ENCODE measurements at places on chromosomes 3 and 15.
A peak's percentile ranks its signal among the peaks of the same experiment; 100 is the strongest.

DNA sequence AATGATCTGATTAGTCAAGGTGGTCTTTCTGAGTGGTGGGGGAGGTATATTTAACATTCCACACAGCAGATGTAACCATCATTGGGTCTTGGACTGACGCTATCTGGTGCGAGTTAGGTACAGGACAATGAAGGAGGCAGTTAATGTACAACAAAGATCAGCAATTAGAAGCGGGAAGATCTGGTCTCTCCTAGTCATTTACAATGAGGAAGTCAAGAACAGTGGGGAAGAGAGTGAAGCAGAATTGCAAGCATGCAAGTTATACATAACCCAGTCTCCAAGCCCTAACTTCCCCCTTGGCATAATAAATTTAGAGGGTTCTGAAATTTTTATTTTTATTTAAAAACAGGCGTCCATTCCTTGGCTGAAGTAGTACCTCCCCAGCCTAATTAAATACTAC lies 14.1 kb downstream of the GPD1L start:
- no peak for DNase-seq

GRCh38 chr3:158912621-158913020 lies 110.8 kb downstream of the MFSD1 start:
- no peak for DNase-seq

DNA sequence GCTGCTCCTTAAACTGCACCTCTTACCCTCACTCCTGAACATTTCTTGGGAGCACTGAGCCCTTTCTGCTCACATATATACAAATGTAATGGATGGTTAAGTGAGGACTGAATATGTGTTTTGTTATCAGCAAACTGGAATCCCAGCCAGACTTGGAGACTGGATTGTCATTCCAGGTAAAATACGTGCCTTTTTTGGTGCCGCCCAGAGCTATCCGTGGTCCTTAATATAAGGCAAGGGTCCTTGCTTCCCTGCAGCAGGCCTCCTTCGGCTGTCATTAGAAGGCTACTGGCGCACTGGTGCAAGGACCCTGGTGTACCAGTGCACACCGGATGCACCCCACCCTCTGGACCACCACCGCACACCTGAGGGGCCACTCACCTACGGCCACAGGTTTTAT lies 1.1 kb upstream of the GABRB3 start:
- DNase-seq = no peak

- DNase-seq = no peak
These were observed 109.6 kb upstream of the ZNF385D start for GRCh38 chr3:21860657-21861056.

DNA sequence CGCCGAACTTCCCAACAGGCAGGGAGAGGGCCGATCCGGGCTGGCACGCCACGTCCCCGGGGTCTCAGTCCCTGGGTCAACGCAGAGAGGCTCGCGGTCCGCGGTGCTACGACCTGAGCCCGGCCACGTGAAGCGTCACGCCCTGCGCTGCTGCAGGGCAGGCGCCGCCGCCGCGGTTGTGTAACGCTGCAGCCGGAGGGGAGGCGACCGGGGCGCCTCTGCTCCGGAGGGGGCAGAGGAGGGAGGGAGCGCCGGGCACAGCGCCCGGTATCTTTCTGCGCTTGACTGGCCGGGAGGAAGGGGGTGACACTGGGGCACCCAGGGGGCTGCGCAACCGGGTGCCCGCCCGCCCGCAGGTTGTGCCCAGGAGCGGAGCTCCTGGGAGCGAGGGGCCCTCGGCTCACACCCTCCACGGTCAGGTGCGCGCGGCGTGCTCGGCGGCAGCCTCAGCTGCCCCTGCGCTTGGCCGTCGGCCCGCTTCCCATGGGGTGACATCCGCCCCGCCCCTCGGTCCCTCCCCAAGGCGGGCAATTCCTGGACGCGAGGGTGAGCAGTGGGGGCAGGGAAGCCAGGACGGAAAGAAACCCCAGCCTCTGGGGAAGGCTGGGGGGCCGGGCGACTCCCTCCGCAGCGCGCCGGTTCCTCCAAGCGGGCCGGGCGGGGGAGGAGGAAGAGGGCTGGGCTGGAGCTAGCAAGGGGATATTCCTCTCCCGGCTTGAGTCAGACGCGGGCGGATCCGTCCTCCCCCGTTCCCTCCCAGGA lies 852 bp upstream of the BHLHE40 start:
- peak; percentile 96 for DNase-seq

DNA sequence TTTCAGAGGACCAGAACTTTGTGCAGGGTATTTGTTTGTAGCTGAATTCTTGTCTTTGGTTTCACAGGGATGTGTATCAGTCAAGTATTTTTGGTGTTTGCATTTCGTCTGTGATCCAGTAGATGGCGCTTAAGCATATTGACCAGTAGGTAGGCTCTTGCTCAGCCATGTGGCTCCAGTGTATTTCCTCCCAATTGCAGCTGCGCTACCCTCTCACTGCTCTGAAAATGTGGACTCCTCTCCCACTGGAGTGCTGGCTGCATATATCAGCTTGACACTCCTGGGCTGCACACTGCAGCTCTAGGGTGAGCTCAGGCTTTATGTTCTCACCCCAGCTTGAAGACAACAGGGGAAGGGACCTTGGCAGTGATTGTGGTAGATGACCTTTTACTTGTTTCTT lies 1264.3 kb upstream of the ALCAM start:
- DNase-seq = peak; percentile 4

- no peak for DNase-seq
These were observed 257.5 kb downstream of the LRTM1 start for GRCh38 chr3:54670201-54671000.

DNA sequence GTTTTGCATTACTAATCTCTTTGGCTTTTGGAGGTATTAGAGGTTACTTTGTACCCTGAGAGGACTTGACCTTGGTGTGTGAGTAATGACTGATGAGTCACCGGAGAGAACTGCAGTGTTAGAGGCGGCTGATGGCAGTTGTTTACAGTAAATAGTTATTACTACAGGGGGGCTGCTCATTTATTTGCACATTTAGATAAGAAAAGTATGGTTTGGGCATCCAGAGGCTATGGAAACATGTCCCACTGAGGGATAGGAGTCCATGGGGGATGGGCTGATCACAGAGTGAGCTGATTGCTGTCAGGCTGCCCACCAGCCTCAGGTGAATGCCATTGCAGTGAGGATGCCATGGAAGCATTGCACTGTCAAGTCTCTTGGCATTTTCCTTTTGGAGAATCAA lies 17.3 kb upstream of the STAC start:
- DNase-seq = no peak

GRCh38 chr3:189557824-189558223 lies 73.4 kb upstream of the TP63 start:
- DNase-seq = no peak

DNA sequence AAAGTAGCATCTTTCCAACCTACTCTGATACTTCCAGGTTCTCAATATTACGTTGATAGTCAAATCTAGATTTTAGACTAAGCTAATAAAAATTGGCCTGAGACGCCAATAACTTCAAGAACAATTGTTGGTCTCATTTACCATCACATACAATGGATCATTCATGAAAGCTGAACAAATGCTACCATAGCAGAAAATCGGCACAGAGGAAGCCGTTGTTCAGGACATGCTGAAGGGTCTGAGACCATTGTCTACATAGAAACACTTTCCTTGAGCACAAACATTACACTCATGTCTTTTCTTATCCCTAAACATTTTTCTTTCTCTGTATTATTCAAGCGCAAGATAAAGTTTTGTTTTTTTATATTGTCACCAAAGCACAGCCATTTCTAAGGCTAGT lies 37.2 kb upstream of the FHIT start:
- no peak for DNase-seq

DNA sequence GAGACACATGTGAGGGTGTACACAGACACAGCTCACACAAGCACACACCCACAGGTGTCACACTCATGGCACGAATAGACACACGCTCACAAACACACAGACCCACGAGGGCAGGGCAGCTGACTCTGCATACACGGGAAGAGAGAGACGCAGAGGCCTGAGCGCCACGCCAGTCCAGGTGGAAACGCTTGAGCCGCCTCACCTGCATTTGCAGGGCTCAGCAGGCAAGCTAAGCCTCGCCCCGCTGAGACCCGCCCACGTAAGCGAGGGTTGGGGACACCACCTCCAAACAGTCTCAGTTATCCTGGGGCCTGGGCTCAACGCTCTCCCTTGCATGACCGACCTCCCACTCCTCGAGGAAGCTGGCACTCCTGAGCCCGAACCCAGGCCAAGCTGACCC lies 73.2 kb downstream of the TLE3 start:
- no peak for DNase-seq

DNA sequence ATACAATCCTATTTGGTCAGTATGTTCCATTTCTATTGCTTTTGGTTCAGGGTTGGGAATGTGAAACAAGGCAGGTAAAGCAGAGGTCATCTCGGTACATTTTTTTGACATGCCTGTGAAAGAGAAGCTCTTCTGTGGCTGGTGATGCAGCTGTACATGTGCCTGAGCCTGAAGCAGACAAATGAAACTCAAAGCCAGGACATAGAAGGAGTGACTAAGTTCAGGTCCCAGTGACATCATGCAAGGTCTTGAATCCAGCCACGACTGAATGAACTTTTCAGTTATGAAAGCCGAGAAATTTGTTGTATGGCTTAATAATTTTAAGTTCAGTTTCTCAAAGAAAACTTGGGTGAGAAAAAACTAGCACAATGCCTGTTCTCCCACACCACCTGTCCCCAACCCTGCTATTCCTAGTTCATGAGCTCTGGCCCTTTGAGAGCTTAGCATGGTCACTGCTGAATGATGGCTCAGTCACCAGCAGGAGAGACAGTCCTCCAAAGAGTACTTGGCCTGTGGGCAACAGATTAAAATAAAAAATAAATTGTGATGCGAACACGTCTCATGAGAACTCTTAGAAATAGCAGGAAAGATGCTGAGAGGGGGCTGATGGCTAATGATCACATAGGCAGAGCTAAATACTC lies 600.2 kb upstream of the GRM7 start:
- no peak for DNase-seq

GRCh38 chr15:82933576-82933975 lies 18.9 kb downstream of the HOMER2 start:
- no peak for DNase-seq

DNA sequence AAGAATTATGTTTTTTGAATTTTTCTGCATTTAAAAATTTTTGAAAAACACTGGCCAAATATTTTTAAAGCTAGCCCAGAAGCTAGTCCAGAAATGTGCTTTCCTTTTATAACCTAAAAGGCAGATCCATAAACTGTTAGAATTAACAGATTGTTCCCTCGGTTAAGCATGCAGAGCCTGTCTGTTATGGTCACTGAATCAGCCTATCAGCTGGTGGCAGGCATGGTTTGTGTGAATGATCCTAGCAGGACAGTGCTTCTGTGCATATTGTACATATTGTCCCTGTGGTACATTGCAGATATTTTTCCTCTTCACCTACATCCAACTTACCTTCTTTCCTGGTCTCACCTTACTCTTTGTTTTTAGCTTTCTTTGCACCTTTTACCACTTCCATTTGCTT lies 53.3 kb downstream of the RARB start:
- no peak for DNase-seq

DNA sequence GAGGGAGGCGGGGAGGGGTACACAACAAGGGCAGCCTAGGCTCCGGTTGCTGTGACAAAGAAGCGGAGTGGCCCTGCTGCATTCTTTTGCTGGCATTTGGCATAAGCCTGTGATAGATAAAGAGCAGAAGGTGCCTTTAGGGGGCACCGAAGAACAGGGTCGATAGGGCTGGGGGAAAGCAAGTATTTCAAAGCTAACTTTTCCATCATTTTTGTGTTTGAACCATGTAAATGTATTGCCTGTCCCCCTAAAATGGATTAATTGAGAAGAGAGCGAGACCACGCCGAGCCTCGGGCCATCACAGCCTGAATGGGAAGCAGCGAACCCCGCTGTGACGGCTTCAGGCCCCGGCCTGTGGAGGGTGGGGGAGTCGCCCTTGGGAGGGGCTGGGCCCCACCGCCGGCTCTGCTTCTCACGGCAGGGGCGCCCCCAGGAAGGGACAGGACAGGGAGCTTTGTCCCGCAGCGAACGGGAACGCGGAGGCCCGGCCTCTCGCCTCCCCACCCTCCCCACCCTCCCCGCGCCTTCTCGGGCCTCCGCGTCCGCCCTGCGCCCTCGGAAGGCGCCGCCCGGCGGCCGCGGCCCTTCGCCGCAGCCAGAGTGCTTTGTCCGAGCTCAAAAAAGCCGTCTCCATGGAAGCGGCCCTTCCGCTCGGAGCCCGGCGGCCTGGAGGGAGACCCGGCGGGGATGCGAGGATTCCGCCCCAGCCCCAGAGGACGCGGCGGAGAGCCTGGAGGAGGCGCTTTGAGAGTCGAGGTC lies 32.4 kb upstream of the ALDH1L1 start:
- DNase-seq = no peak

DNA sequence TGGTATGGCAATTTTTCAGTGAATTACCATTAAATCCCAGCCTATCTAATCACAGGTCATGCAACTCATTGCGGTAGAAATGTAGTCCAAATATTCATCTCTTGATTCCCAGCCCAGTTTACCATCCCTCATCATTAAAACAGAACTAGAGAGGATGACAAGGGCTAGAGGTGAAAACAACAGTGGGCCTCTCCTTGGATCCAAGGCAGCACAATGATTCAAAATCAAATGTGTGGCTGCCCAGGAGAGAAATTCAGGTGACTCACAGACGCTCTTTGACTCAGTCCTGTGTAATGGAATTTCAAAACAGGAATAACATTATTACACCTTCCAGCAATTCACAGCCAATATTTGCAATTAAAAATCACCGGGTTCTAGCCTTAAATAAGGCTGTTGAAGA lies 246.5 kb downstream of the TBL1XR1 start:
- DNase-seq = no peak

DNA sequence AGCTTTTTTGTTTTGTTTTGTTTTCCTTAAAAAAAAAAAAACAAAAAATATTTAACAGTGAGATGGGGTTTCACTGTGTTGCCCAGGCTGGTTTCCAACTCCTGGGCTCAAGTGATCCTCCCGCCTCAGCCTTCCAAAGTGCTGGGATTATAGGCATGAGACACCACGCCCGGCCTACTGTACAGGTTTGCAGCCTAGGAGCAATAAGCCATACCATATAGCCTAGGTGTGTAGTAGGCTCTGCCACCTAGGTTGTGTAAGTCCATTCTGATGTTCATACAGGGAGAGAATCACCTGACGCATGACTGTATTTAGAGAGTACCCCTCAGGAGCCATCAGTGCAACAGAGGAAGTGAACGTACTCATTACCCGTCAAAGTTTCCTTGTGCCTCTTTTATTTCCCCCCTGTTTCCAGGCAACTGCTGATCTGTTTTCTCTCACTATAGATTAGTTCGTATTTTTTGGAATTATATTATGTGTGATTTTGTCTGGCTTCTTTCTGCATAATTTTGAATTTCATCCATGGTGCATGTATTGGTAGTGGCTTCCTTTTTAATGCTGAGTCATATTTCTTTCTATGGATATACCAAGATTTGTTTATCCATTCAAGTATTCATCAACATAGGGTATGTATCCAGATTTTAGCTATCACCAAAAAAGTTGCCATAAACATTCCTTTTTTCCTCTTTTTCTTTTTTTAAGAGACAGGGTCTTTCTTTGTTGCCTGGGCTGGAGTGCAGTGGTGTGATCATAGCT lies 9.9 kb downstream of the ACAD9 start:
- DNase-seq = no peak
